Right atrium auricular region (tissue), 2 donors: ENCODE measurements at places on chromosomes 12 and 14. TPM values are rescaled to one million over a fixed set of nuclear protein-coding genes. Genes with fewer than 3 reads are reported as not detected.

TEX22 gene
- not detected for total RNA-seq

PLEKHG7 gene
- total RNA-seq = not detected

CRACR2A gene
- 6.0 TPM for total RNA-seq

- peaks cover 28% of the 10 kb centered on the region for H3K4me1 ChIP-seq
- DNase-seq = no peak
- H3K27me3 ChIP-seq = no peaks in the 10 kb centered on the region
- H3K36me3 ChIP-seq = no peaks in the 10 kb centered on the region
- no peak overlapping the region for H3K4me3 ChIP-seq
Observed at GRCh38 chr12:67468549-67469245, 179.8 kb upstream of the DYRK2 start.

DNA sequence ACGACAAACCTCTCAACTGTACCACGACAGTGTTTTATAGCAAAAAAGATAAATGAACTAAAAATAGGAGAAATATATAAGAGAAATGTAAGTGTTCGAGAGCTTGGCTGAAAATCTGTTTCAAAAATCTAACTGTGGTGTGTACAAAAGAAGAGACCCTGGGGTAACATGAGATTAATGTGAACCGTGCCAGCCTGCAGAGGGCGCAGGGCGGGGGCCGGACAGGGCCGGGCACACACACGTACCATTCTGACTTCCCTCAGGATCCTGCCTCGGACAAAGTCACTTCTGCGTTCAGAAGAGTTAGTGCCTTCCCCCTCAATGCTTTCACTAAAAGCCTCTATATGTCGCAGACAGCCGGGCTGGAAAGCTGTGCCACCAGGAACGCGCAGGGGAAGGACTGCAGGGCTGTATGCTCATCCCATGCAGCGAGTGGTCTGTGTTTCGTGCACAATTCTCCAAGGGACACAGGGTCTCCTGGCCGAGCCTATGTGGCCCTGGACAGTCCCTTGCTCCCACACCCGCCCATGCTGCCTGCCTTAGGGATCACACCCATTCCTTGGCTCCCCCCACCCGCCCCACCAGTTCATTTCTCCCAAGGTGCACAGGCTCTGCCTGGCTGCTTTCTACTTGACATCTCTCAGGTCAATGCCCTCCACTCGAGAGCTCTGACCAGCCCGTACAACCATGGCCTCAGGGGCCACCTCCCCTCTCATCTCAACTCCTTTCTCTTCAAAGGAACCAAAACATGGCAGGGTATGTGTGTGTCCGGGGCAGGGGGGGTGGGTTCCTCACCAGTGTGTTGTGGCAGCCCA, 8.5 kb downstream of the CDCA4 start:
- H3K27me3 ChIP-seq = no peaks in the 10 kb centered on the region
- H3K27ac ChIP-seq = no peak overlapping the region
- peaks cover 12% of the 10 kb centered on the region for H3K4me1 ChIP-seq
- no peak overlapping the region for H3K4me3 ChIP-seq
- H3K36me3 ChIP-seq = peaks cover 5% of the 10 kb centered on the region
- DNase-seq = no peak

GRCh38 chr12:79487386-79488110, 203.2 kb downstream of the PAWR start:
- H3K27me3 ChIP-seq = no peaks in the 10 kb centered on the region
- H3K4me3 ChIP-seq = no peak overlapping the region
- no peaks in the 10 kb centered on the region for H3K4me1 ChIP-seq
- no peak for DNase-seq
- no peak overlapping the region for H3K27ac ChIP-seq
